NCI-H446 (cell line): ENCODE measurements at places on chromosomes 3 and 15.
A peak's percentile ranks its signal among the peaks of the same experiment; 100 is the strongest.

DNA sequence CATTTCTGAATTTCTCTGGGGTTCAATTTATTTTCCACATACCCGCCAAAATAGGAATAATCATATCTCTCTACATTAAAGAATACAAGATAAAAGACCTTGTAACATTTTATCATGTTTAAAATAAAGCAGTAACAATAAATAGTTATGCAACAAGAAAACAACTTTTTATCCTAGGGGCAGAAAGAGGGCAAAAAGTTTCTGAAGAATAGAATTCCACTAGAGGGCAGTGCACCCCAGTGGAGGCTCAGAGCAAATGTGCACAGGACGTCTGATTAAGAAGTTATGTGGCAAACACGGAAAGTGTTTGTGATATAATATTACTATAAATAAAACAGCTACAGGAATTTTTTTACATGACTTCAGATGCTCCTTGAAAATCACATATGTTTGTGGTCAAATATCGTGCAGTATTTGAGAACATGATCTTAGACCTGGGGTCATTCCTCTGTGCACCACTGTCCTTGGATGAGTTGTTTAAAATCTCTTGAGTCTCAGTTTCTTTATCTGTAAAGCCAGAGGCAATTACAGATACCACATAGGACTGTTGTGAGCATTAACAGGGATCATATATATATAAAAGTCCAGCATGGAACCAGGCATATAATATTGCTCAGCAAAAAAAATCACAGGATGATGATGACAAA, 13.2 kb upstream of the PIK3R4 start:
- peak; percentile 67 for DNase-seq

- no peak for DNase-seq
Observed at GRCh38 chr3:178455946-178456345, 80.3 kb upstream of the KCNMB2 start.

- no peak for DNase-seq
Observed at GRCh38 chr3:134428401-134428800, 54.2 kb upstream of the AMOTL2 start.

DNA sequence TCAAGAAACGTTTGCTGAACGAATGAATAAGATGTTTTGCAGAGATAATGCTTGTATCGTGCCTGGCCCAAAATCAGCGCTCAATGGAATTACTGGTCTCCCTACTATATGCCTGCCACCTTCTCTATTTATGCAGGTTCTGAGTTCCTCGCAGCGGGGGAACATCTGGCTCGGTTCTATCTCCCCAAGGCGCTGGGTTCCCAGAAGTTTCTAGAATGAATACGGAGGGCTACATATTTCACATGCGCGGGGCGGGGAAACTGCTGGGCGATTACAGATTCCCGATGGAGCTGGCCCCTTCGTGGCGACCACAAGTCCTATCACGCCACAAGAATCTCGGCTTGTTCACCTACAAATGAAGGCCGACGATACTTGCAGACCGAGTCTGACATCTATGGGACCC, 411 bp upstream of the EIF2B5 start:
- no peak for DNase-seq

GRCh38 chr3:17632401-17633100, 109.9 kb downstream of the TBC1D5 start:
- no peak for DNase-seq

DNA sequence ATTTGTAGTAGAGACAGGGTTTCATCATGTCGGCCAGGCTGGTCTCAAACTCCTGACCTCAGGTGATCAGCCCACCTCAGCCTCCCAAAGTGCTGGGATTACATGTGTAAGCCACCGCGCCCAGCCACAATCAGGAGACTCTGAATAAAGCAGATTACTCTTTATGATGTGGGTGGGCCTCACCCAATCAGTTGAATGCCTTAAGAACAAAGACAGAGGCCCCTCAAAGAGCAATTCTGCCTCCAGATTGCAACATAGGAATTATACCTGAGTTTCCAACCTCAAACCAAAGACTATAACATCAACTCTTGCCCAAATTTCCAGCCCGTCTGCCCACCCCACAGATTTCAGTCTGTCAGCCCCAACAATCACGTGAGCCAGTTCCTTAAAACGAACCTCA, 18.8 kb upstream of the FAM174B start:
- no peak for DNase-seq

DNA sequence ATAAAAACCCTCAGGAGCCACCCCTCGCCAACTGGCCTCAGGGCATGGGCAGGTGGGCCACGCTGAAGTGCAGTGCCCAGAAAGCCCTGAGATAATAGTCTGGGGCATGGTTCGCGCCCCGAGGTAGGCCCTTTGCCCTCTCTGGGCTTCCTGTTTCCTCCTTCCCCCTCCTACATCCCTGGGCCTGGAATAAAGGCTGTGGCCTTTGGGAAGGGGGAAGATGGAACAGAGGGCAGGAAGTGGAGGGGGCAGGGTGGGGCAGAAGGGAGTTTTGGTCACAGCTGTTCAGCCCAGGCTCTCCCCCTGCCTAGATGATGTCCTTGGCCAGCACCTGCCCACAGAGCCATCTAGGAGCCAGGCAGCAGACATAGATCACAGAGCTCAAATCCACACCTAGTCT, 11.3 kb downstream of the CSRNP1 start:
- DNase-seq, result no peak

GRCh38 chr3:55959471-55960080, 472.5 kb upstream of the WNT5A start:
- DNase-seq, result no peak

- DNase-seq, result no peak
Observed at GRCh38 chr3:42529468-42529867, 27.0 kb downstream of the VIPR1 start.

- DNase-seq, result no peak
Observed at GRCh38 chr15:68348606-68349005, 71.1 kb downstream of the FEM1B start.

DNA sequence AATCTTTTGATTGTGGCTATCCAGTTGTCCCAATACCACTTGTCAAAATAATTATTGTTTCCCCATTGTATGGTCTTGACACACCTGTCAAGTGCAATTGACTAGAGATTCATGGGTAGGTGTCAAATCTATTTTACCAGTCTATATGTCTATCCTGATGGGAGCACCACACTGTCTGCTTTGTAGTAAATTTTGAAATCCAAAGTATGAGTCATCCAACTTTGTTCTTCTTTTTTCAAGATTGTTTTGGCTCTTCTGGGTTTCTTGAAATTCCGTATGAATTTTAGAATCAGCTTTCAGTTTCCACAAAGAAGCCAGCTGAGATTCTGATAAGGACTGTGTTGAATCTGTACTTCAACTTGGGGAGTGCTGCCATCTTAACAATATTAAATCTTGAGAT, 71.9 kb downstream of the CSNK1G1 start:
- DNase-seq, result no peak

- no peak for DNase-seq
Observed at GRCh38 chr3:53084310-53085001, 38.6 kb upstream of the SFMBT1 start.
